ENCODE measurements at places on chromosomes 2 and 18. TPM values are rescaled to one million over a fixed set of nuclear protein-coding genes. Genes with fewer than 3 reads are reported as not detected.
A peak's percentile ranks its signal among the peaks of the same experiment; 100 is the strongest.

DNA sequence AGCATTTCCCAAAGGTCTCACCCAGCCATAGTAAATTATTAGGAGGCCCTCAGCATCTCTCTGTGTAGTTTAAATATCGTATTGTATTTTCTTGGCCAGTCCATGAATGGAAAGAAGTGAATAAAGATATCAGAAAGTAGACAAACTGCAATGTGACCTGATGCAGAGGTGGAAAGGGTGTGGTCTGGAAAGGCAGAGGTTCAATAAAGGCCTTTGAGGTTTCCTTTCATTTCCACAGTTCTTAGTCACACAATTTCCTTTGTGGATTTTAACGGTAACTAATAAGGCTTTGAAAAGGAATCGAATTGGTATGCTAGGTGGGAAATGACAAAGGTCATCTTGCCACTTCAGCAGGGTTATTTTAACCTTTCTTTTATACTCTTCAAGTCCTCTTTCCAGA lies 20.1 kb upstream of the WIPF1 start:
- no peak overlapping the region for H3K27ac ChIP-seq
- DNase-seq, result no peak
- no peaks in the 10 kb centered on the region for H3K27me3 ChIP-seq
- H3K4me3 ChIP-seq, result no peak overlapping the region
- H3K36me3 ChIP-seq, result peaks cover 4% of the 10 kb centered on the region

DNA sequence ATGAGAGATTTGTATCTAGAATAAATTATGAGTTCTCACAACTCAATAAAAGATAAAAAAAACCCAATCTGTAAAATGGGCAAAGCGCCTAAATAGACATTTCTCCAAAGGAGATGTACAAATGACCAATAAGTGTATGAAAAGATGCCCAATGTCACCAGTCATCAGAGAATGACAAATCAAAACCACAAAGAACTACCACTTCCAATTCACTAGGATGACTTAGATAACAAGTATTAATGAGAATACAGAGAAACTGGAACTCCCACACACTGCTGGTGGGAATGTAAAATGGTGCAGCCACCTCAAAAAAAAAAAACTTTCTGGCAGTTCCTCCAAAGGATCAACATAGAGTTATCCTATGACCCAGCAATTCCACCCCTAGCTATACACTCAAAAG lies 17.4 kb upstream of the COL6A3 start:
- peaks cover 2% of the 10 kb centered on the region for H3K27me3 ChIP-seq
- H3K27ac ChIP-seq, result no peak overlapping the region
- no peaks in the 10 kb centered on the region for H3K36me3 ChIP-seq
- H3K4me3 ChIP-seq, result no peak overlapping the region

GRCh38 chr18:46211816-46212215 lies 107.6 kb downstream of the HAUS1 start:
- no peaks in the 10 kb centered on the region for H3K4me1 ChIP-seq
- H3K27ac ChIP-seq, result no peak overlapping the region
- peaks cover 11% of the 10 kb centered on the region for H3K36me3 ChIP-seq
- DNase-seq, result no peak

- no peak for DNase-seq
- no peak overlapping the region for H3K4me3 ChIP-seq
- no peaks in the 10 kb centered on the region for H3K4me1 ChIP-seq
- H3K27me3 ChIP-seq, result no peaks in the 10 kb centered on the region
These were observed 91.0 kb downstream of the ICA1L start for GRCh38 chr2:202780514-202781021.

The PGAP1 gene
- total RNA-seq, result 7.8 TPM

The COLEC12 gene
- 8.0 TPM for total RNA-seq

The ALKAL2 gene
- 9.0 TPM for total RNA-seq

GRCh38 chr2:1561811-1562421 lies 148.7 kb downstream of the TPO start:
- no peaks in the 10 kb centered on the region for H3K27me3 ChIP-seq
- H3K36me3 ChIP-seq, result no peaks in the 10 kb centered on the region
- H3K4me3 ChIP-seq, result no peak overlapping the region
- DNase-seq, result no peak
- peaks cover 9% of the 10 kb centered on the region for H3K4me1 ChIP-seq
- no peak overlapping the region for H3K27ac ChIP-seq

The ACOXL gene
- total RNA-seq, result not detected

The RAB6D gene
- total RNA-seq, result not detected

The PRSS56 gene
- not detected for total RNA-seq

DNA sequence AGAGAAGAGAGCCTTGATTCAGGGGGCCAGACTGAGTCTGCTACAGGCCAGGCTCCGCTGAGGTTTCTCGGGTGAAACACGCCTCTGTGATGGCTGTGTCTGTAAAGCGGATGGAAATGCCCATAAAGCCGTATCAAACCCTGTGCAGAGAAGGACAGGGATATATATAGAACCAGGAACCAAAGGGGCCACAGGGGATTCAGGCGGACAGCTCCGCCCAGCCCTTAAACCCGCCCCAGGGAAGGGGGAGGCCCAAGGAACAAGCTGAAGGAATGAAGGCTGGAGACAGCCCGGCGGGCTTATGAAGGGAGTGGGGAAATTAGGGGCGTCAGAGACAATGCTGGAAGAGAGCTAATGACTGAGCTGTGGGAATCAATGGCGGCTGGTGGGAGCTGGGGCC lies 42.1 kb downstream of the NHEJ1 start:
- H3K36me3 ChIP-seq, result no peaks in the 10 kb centered on the region
- peak; percentile 35 for DNase-seq
- no peak overlapping the region for H3K4me3 ChIP-seq
- no peaks in the 10 kb centered on the region for H3K4me1 ChIP-seq

- no peaks in the 10 kb centered on the region for H3K27me3 ChIP-seq
- no peaks in the 10 kb centered on the region for H3K36me3 ChIP-seq
- peak overlapping the region; percentile 6 for H3K4me3 ChIP-seq
- H3K27ac ChIP-seq, result peak overlapping the region; percentile 99
- no peak for DNase-seq
These were observed 10.7 kb downstream of the ZEB2 start for GRCh38 chr2:144509001-144509878.

DNA sequence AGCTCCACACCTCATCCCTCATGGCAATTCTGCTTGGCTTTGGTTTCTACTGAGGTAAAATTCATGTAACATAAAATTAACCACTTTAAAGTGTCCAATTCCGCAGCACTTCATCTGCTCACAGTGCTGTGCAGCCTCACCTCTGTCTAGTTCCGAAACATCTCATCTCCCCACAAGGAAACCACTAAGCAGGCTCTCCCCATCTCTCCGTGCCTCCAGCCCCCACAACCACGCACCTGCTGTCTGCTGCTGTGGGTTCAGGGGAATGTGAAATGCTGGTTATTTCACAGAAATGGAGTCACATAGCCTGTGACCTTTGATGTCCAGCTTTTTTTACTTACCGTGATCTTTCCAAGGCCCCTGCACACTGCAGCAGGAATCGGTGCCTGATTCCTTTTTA lies 7.7 kb upstream of the GPC1 start:
- H3K27ac ChIP-seq, result no peak overlapping the region
- no peak for DNase-seq
- no peaks in the 10 kb centered on the region for H3K27me3 ChIP-seq
- H3K4me1 ChIP-seq, result no peaks in the 10 kb centered on the region

DNA sequence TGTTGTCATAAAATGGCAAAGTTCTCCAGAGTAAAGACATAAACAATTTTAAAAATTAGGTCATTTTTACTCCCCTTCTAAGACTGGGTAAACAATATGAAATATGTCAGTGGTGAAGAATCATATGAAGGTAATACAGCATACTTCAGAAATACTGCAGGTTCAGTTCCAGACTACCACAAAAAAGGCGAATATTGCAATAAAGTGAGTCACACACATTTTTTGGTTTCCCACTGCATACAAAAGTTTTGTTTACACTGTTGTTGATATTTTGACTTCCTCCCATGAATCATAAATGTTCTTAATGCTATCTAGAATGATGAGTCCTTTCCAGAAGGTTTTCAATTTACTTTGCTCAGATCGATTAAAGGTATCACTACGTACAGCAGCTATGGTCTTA lies 73.5 kb downstream of the SMC6 start:
- no peak overlapping the region for H3K27ac ChIP-seq
- no peak for DNase-seq
- H3K27me3 ChIP-seq, result no peaks in the 10 kb centered on the region
- no peaks in the 10 kb centered on the region for H3K4me1 ChIP-seq
- no peaks in the 10 kb centered on the region for H3K36me3 ChIP-seq
- no peak overlapping the region for H3K4me3 ChIP-seq

- no peaks in the 10 kb centered on the region for H3K27me3 ChIP-seq
- H3K27ac ChIP-seq, result peak overlapping the region; percentile 88
- DNase-seq, result no peak
- H3K4me3 ChIP-seq, result peak overlapping the region; percentile 63
- H3K36me3 ChIP-seq, result no peaks in the 10 kb centered on the region
These were observed 1.3 kb upstream of the PDK1 start for GRCh38 chr2:172554352-172555271.

GRCh38 chr2:86038291-86039081 lies 67.2 kb downstream of the POLR1A start:
- H3K4me3 ChIP-seq, result no peak overlapping the region
- H3K4me1 ChIP-seq, result peaks cover 37% of the 10 kb centered on the region
- peak overlapping the region; percentile 90 for H3K27ac ChIP-seq
- H3K36me3 ChIP-seq, result peaks cover 38% of the 10 kb centered on the region
